Activated CD4-positive, alpha-beta T cell treated with anti-CD3 and anti-CD28 coated beads, Interleukin-2, Interleukin-6, amounts not matched to agents 100 ng/mL and 50 ng/mL, durations not matched to agents 16 hours and 8 hours (primary cell): ENCODE measurements at places on chromosomes 6 and 20.

- DNase-seq, result no peak
These were observed 114.2 kb downstream of the COL12A1 start for GRCh38 chr6:75091467-75092190.

DNA sequence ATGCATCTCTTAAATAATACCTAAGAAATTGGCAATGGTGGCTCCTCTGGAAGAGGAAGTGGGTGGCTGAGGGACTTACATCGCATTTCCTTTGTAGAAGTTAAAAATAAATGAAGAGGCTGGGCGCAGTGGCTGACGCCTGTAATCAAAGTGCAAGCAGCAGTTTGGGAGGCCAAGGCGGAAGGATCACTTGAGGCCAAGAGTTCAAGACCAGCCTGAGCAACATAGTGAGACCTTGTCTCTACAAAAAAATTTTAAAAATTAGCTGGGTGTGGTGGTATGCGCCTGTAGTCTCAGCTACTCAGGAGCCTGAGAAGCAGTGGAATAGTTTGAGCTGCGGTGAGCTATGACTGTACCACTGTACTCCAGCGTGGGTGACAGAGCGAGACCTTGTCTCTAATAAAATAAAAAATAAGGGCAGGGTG lies 12.2 kb upstream of the NCOA3 start:
- peak; percentile 55 for DNase-seq

DNA sequence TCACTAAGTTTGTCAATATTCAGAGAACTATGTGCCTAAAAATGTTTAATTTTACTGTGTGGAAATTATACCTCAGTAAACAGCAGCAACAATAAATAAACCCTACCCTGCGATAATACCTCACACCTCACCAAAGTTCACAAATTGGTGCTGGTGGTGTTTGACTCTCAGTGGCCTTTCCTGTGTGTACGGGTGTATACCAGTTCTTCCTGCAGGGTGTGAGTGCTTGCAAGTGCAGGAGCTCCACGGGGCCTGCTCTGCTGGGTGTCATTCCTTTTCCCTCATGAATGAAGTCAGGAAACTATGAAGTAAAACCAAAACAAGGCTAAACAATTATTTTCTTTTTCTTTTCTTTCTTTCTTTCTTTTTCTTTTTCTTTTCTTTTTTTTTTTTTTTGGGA lies 4.1 kb upstream of the ENPP5 start:
- DNase-seq, result no peak

- DNase-seq, result no peak
These were observed 160.0 kb downstream of the TBXT start for GRCh38 chr6:166007349-166008263.

DNA sequence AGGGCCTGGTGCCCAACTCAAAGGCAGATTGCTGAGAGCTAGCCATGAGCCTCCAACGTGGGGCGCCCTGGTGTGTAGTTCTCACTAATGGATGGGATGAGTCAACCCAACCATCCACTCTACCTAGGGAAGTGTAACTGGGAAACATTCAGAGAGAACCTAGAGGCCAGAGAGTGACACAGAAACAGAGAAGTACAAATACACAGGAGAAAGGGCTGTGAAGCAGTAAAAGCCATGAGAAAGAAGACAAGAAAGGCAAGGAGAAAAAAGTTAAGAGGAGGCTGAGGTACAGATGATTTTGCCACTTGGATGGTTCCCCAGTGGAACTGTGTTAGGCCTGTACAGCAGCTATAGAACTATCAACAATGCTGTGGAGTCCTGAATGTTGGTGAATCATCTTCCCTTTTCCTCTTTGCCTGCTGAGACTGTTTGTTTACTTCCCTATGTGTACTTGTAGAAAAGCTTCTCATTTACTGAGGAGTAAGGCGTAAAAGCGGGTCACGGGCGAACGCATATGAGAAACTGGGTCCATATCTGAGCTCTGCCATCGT lies 39.0 kb downstream of the MAN1A1 start:
- no peak for DNase-seq

GRCh38 chr6:160871320-160871719 lies 120.2 kb upstream of the MAP3K4 start:
- DNase-seq, result no peak

DNA sequence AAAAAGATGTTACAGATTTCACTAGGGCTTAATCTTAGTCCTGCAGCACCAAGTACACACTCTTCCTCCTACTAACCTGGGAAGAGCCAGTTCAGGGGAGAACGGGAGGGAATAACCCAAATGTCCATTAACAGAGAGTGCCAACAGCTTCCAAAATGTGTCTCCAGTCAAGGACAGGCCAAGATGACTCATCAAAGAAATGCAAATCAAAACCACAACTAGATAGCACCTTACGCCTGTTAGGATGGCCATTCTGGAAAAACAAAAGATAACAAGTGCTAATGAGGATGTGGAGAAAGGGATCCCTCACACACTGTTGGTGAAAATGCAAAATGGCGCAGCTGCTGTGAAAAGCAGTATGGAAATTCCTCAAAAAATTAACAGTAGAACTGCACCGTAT lies 3.8 kb upstream of the MAS1L start:
- DNase-seq, result no peak

- no peak for DNase-seq
These were observed 8.9 kb downstream of the GNMT start for GRCh38 chr6:42969431-42969830.
